ENCODE measurements at places on chromosomes 1 and 21.

DNA sequence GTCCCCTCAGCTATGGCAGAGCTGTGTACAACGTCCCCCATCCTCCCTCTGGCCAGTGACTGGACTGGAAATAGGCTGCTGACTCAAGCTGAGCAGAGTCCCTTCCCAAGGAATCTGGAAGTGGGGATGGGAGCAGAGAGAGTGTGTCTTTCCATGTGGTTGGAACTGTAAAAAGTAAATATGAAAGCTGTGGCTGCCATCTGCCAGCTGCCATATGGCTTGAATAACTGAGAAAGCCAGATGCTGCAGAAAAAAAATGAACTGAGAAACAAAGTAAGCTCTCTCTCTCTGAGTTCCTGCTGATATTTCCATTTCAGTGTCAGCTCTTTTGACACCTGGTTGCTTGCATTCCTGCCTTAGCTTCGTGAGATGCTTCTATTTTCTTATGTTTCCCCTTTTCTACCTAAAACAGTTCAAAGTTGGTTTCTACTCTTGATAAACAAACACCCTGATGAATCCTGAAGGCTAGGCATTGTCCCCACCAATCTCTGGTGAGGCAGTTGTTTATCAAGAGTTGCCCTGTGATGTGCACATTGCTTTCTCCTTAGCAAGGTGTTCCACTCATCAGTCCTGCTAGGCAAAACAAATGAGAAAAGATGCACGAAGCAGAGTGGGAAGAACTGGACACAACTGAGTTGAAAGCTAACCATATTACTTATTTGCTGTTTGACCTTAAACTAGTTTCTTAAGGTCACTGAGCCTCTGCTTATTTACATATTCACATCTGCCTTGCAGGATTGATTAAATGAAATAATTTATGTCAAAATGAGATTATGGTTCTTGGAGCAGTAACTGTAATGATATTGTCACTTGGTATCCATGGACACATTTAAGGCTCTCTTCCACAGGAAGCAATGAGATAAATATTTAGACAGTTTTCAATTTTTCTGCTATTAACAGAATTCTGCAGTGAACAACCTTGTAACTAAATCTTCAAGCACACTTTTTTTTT is 16.6 kb upstream of the DR1 start:
- no peak for DNase-seq

- no peak for DNase-seq
Observed at GRCh38 chr1:15220825-15221431, 26.1 kb upstream of the FHAD1 start.

DNA sequence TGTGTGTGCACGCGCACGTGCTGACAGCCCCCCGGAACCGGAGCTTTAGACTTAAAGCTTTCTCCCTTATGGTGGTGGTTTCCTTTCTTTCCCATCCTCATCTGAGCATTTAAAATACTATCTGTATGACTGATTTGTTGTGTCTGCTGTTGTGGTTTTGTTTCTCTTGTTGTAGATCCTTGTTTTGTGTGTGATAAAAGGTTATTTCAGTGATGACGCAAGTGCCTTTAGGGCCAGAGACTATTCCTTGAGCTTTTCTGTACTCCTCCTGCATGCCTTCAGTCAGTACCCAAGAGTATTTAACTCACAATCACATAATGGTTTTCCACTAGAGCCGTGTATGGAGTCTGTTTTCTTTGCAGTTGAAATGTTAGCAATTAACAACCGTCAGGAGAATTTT is 45.4 kb downstream of the LCA5L start:
- no peak for DNase-seq

DNA sequence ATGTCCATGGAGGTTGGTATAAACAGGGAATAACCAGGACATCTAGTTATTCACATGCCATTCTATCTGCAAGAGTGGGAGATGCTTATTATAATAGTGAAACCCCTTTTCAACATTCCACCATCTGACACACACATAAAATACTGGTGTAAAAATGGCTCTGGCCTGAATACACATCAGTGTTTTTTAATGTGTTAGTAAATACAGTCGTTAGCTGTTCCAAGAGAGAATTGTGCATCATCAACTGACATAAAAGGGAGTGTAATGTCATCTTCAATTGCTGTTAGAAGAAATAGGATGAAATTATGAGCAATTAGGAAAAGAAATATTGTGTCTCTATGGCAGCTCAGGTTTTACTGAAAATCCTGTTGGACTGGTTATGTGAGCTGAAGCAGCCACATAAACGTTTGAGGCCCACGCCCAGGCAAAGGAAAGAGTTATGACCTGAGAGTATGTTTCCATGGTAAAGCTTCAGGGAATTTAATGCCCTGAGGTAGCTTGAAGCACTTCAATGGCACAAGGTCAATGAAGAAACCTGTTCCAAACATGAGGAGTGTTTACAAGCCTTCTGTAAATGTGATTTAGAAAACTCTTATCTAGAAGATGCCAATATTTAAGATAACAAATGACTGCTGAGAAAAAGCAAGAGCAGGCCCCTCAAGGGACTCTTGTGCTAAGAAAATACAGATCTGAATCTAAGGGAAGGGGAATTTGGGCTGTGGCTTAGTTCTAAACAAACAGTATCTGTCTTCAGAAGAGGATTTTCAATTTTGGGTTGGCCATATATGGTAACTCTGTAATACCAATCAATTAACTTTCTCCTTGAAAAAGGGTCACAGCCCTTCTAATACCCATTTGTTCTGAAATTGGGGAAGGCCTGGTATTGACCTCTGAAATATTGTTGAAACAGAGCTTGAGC is 384.3 kb downstream of the SEC16B start:
- DNase-seq: no peak

- DNase-seq: no peak
Observed at GRCh38 chr1:155931332-155932038, 2.7 kb downstream of the KHDC4 start.

DNA sequence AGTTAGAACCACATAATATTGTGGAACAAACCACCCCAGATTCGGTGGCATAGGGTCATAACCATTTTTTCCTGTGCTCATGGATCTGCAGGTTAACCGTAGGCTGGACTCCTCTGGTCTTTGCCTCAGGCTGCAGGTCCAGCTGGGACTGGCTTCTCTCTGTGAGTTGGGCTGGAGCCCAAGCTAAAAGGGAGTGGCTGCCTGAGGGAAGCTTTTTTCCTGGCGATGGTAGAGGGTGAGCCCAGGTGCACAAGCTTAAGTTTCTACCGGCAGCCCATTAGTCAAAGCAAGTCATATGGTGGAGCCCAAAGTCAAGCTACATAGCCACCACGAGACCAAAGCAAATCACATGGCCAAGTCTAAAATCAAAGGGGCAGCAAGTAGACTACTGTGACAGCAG is 13.8 kb downstream of the EPHX4 start:
- no peak for DNase-seq

DNA sequence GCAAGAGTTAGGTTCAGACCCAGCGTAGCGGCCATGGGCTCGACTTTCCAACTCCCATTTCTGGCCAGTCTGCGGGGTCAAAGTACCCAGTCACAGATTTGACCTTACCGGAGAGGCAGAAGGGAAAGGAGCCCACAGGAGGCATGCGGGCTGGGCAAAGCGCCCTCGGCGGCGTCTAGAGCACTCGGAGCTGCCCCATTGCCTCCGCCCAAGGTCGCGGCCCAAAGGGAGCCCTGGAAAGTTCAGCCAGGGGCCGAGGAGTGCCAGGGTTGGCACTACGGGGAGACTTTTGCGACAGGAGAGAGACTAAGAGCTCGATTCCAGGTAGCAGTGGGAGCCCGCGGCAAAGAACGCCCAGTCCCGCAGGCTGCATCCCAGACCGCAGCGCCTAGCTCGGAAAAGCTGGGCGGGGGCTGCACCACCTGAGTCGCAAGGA is 896 bp downstream of the KANK4 start:
- no peak for DNase-seq

DNA sequence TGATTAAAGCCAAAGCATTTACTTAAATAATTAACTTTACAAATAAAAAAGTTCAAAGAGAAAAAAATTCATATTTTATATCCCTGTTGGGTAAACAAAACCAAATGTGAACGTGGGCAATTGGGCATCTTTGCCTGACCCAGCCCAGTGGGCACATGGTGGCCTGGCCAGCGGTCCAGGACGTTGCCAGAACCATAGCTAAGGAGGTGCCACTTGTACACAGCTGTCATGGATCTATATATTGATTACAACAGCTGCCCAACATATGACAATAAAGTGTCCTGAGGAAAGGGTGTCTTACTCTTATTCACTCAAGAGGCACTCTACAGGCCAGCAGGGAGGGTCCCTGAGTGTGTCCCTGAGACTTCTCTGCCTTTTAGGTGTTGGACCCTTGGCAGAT is 78.5 kb downstream of the BCAR3 start:
- DNase-seq: no peak

DNA sequence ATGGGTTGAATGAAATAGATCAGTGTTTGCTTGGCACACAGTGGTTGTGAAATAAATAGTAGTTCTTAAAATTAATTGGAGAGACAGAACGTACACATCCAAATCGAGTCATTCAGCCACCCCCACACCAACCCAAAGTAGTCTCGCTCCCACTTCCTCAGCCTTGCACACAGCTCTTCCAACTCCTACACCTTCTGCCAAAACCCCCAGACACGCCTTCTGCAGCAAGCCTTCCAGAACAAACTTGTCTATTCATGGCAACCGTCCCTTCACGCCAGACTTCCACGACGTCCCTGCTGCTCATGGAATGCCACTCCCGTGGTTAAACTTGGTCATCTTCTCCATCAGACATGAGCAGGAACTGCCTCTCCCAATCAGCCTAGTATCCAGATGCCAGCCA is 37.5 kb upstream of the RD3 start:
- no peak for DNase-seq

- DNase-seq: no peak
Observed at GRCh38 chr1:85607126-85607920, 26.8 kb downstream of the CCN1 start.

DNA sequence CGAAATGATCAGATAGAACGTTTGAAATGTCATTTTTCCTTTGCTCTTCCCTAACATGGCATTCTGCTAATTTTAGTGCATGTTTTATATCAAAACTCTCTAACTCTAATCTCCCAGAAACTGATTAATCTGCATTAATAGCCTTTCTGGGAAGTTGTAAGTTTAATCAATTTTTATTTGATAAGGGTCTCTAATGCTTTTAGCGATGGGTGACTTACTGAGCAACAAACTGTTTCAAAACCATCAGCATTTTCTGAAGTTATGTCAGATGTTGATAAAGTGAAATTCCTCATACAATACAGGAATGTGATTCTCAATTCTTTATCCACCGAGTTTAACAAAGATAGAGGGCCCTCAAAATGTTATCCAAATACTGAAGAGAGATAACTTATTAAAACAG is 431.6 kb upstream of the CXADR start:
- no peak for DNase-seq

- no peak for DNase-seq
Observed at GRCh38 chr1:151255381-151255780, 847 bp downstream of the PSMD4 start.

GRCh38 chr21:43654806-43655489 is 4.3 kb downstream of the HSF2BP start:
- no peak for DNase-seq

GRCh38 chr1:234691567-234691966 is 81.6 kb upstream of the IRF2BP2 start:
- DNase-seq: no peak

GRCh38 chr21:18368205-18368604 is 35.4 kb downstream of the TMPRSS15 start:
- no peak for DNase-seq

- no peak for DNase-seq
Observed at GRCh38 chr1:18245647-18246046, 138.0 kb downstream of the IGSF21 start.

- no peak for DNase-seq
Observed at GRCh38 chr1:8015036-8015808, 10.9 kb downstream of the ERRFI1 start.

DNA sequence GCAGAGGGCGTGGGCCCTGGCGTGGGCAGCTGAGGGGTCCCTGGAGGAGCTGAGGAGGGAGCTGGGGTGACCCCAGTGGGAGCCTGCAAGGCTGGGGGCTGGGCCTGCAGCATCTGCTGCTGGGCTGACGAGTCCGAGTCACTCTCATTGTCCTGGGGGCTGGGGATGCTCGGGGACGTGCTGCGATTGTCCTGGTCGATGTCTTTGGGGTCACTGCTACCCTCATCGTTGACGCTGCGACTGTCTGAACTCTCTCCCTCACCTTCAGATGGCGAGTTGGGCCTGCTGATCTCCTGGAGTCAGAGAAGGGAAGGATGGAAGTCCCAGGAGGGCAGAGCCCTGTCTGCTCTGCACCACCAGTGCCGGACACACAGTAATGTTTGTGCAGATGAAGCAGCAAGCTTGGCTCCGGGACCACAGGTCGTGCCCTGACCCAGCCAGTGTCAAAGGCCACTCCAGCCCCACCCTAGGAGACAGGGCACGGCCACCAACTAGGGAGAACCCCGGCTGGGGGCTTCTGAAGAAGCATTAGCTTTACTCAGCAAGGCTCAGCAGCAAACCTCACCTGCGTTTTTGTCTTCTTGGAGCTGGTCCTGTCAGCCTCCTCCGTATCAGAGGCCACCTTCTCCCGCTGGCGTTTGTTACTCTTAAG is 43.4 kb downstream of the SLC45A1 start:
- no peak for DNase-seq

DNA sequence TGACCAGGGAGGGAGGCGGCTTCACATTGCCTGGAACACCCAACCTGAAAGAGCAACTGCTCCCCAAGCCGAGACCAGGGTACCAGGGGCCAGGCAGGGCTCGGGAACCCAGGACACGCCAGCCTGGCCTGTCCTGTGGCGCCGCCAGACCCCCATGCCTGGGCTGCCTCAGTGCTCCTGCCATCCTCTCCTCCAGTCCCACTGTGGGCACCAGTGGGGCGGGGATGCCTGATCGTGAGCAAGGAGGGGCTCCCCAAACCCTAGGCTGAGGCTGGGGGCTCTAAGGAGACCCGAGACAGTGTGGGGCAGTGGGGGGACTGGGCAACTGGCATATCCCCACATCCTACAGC is 45.1 kb downstream of the WNT9A start:
- DNase-seq: no peak

- DNase-seq: no peak
Observed at GRCh38 chr1:25476186-25477097, 45.7 kb downstream of the MACO1 start.

- DNase-seq: no peak
Observed at GRCh38 chr1:203158423-203158822, 17.2 kb downstream of the MYBPH start.

GRCh38 chr21:34909492-34910292 is 139.4 kb downstream of the RUNX1 start:
- no peak for DNase-seq

DNA sequence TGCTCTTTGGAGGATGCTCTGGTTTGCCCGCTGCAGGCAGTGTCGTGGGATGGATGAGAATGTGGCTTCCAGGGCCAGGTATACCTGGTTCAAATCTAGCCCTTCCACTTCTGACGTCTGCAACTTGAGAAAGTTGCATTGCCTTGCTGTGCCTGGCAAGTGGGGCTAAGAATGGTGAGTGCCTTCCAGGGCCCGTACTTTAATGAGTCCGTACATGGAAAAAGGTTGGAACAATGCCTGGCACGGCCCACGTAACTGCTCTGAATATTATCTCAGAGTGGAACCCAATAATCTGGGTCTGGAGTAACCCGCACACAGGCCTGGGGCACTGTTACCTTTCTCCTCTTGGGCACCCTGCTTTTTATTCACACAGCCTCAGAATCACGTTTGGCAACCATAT is 146.7 kb upstream of the EDN2 start:
- DNase-seq: no peak

- DNase-seq: no peak
Observed at GRCh38 chr21:46656820-46657219, 21.3 kb downstream of the PRMT2 start.

- DNase-seq: no peak
Observed at GRCh38 chr1:81706650-81707435, 93.9 kb upstream of the ADGRL2 start.
